T-helper 2 cell (primary cell): ENCODE measurements at places on chromosomes 5 and 9.

- no peak for DNase-seq
These were observed 63.3 kb downstream of the CARTPT start for GRCh38 chr5:71782393-71782770.

DNA sequence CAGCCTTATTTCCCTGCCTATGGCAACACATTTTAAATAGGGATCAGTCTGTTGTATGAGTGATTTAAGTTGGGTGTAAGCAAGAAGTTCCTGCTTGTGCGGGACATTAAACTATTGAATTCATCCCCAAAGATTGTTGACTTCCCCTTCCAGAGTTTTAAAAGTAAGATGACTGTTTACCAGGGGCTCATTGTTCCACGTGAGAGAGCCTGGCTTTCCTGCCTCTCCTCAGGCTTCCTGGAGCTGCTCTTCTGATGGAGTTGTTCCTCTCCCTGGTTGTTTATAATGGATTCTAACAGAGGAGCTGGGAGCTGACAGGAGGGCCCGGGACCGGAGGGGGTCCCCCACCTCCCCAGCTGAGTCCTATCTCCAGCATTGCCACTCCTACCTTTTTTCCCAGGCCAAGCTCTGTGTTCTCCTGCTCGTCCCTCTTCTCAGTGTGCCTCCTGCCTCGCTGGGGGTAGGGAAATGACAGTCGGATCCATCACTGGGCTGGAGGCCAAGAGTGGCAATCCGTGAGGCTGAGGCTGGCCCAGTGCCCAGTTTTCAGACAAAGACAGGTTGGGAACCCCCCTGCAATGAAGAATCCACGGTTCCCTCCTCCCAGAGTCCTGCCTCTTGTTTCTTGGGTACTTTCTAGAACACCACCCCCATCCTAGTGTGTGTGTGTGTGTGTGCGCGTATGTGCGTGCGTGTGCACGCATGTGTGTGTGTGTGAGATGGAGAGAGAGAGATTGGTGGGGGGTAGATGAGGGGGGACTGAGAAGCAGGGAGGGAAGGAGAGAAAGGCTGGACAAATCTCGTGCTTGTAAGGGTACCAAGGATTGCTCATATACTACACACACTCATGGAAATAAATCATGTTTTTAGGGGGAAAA is 123.7 kb upstream of the NFIB start:
- DNase-seq, result no peak

DNA sequence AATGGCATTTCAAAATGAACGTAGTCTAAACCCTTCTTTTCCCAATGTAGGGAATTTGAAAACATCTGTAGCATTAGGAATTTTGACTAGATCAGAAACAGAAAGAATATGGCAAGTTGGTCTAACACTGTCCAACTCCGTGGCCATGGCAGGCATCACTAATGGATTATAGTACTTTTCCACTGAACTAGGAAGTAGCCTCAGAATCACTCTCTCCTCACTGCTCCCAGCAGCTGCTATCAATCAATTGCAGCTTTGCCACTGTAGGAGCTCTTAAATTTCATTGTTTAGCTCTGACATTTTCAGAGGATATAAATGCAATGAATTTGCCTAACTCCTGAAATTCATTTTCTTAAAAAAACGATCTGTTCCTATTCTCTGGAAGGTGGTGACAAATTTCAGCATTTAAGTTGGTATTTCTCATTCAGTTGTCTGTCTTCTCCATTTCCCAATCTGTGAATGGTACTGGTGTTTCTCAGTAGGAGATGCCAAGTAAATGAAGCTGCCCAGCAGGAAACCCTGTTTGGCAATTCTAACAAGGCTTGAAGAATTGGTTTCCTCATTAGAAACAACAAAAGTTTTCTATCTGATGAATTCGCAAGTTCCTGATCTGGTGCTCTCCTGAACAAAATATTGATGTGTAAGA is 64.7 kb downstream of the TLR4 start:
- DNase-seq, result no peak

- DNase-seq, result no peak
These were observed 113.4 kb downstream of the MRPL36 start for GRCh38 chr5:1686016-1686802.

DNA sequence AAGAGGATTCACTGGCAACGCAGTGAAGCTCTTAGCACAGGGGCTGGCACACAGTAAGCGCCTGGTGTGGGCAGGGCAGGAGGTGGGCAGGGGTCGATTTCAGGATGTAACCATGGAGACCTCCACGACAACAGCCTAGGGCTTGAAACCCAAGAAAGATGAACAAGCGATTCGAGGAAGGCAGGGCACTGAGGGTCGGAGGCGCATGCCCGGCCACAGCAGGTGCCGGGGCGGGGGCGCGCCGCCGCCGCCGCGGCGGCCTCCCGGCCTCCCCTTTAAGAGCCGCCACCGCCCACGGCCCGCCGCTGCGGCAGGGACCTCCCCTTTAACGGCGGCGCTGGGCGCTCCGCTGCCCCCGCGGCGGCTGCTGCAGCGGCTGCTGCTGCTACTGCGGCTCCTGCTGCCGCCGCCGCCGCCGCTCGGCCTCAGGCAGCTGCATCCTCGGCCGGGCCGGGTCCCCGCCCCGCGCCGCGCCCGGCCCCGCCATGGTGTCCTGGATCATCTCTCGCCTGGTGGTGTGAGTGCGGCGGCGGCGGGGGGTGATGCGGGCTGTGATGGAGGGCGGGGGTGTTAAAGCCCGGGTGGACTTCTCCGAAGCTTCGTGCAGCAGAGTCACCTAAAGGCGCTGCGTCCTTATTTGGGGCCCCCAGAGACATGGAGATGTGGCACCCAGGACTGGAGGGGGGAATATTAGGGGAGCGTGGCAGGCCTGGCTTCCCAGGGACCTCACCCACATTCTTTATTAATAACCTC is at the start of gene REEP2:
TSS of gene REEP2 (plus strand) at position 334 of the 753 bp plus-strand sequence. CDS start at position 486, 152 bp downstream.
- peak; percentile 79 for DNase-seq

GRCh38 chr5:81214848-81215247 is 18.3 kb upstream of the CKMT2 start:
- DNase-seq, result peak; percentile 38
